Calu3 (cell line): ENCODE measurements at places on chromosomes 6 and 20.

GRCh38 chr6:33431880-33432541, 12.1 kb downstream of the SYNGAP1 start:
- H3K4me1 ChIP-seq: peaks cover 25% of the 10 kb centered on the region
- no peak for DNase-seq
- peaks cover 23% of the 10 kb centered on the region for H3K36me3 ChIP-seq
- H3K27ac ChIP-seq: no peak overlapping the region
- no peaks in the 10 kb centered on the region for H3K27me3 ChIP-seq
- H3K4me3 ChIP-seq: no peak overlapping the region

- no peak for DNase-seq
- H3K4me3 ChIP-seq: no peak overlapping the region
- H3K4me1 ChIP-seq: no peaks in the 10 kb centered on the region
- no peaks in the 10 kb centered on the region for H3K36me3 ChIP-seq
- no peak overlapping the region for H3K27ac ChIP-seq
Measured at GRCh38 chr6:18861204-18861603, 474.1 kb downstream of the RNF144B start.

GRCh38 chr6:16849280-16849987, 88.2 kb upstream of the ATXN1 start:
- no peak overlapping the region for H3K4me3 ChIP-seq
- no peak for DNase-seq
- no peaks in the 10 kb centered on the region for H3K36me3 ChIP-seq
- no peaks in the 10 kb centered on the region for H3K27me3 ChIP-seq

GRCh38 chr6:98927534-98927933, 20.2 kb downstream of the FBXL4 start:
- DNase-seq: peak; percentile 2
- no peaks in the 10 kb centered on the region for H3K36me3 ChIP-seq
- H3K27ac ChIP-seq: no peak overlapping the region
- no peaks in the 10 kb centered on the region for H3K27me3 ChIP-seq
- no peaks in the 10 kb centered on the region for H3K4me1 ChIP-seq

GRCh38 chr6:41092421-41093140, 19.8 kb downstream of the NFYA start:
- H3K4me3 ChIP-seq: no peak overlapping the region
- H3K36me3 ChIP-seq: peaks cover 6% of the 10 kb centered on the region
- no peak for DNase-seq
- H3K4me1 ChIP-seq: no peaks in the 10 kb centered on the region

GRCh38 chr6:139423971-139424667, 49.7 kb upstream of the CITED2 start:
- no peaks in the 10 kb centered on the region for H3K36me3 ChIP-seq
- H3K4me3 ChIP-seq: no peak overlapping the region
- H3K27me3 ChIP-seq: no peaks in the 10 kb centered on the region
- DNase-seq: no peak
- H3K4me1 ChIP-seq: no peaks in the 10 kb centered on the region

DNA sequence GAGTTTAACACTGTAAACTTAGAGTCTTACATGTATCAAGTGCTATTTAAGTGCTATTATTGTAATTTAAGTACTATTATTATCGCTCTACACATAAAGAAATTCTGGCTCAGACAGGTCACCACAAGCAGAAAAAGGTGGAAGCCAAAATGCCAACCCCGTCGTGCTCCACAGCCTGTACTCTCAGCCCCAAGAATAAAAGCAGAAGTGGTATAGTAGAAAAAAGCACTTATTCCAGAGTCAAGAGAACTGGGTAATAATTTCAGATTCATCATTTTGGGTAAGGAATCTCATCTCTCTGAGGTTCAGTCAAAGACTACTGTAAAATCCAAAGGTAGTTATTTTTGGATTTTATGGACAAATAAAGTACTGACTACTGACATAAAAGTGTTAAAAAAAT, 943 bp downstream of the ZUP1 start:
- DNase-seq: no peak

- DNase-seq: no peak
- H3K27me3 ChIP-seq: peaks cover 28% of the 10 kb centered on the region
- no peaks in the 10 kb centered on the region for H3K4me1 ChIP-seq
- H3K4me3 ChIP-seq: no peak overlapping the region
Measured at GRCh38 chr6:87870556-87870955, 168.5 kb upstream of the AKIRIN2 start.

DNA sequence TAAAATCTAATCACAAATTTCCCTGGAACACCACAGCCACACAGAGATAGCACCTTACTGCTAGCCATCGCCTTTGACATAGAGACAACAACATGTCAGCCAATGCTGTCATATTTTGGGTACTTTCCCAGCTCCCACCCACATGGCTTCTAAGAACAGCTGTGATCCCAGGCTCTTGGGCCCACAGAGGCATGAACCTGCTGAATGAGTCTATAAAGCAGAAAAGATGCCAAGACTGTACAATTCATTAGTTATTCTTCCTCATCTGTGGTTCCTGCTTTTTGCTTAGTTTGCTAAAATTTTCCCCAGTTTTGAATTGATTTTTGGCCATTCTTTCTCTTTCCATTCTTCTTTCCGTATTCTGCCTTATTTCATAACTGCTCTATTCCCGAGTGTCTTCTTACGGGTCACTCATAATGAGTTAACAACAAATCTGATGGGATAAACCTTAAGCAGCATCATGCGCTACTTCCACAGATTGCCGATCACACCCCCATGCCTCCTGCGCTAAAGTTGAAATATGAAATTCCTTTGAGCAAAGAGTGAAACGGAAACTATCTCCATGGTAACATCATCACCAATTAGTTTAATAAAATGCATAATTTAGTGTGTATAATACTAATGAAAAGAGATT, 327.3 kb upstream of the HSF2 start:
- H3K27me3 ChIP-seq: no peaks in the 10 kb centered on the region
- H3K27ac ChIP-seq: no peak overlapping the region
- H3K36me3 ChIP-seq: no peaks in the 10 kb centered on the region
- H3K4me1 ChIP-seq: no peaks in the 10 kb centered on the region

DNA sequence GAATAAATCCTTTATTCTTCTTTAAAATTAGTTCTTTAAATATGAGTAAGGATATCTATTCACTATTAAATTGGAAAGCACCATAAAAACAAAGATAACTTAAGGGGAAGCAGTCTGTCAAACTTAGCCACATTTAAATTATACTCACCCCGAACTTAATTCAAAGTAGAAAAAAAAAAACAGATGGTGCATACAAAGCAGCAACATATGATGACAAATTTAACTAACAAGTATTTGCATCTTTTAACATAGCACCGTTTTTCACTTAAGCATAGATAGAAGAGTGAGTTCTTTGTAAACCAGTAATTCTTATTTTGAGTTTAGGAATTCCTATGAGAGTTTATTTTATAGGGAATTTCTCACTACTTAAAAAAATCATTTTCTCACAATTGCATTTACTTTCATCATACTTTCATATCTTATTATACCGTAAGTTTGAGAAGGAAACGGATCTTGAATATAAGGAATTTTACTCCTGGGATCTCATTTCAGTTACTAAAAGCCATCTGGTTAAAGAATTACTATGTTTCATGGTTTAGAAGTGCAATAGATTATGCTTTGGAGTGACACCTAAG, 828.2 kb upstream of the MAP3K7 start:
- no peaks in the 10 kb centered on the region for H3K4me1 ChIP-seq
- no peak for DNase-seq
- H3K4me3 ChIP-seq: no peak overlapping the region
- H3K27ac ChIP-seq: no peak overlapping the region

- H3K27ac ChIP-seq: no peak overlapping the region
- no peak overlapping the region for H3K4me3 ChIP-seq
- no peaks in the 10 kb centered on the region for H3K4me1 ChIP-seq
Measured at GRCh38 chr20:5482791-5483190, 166.0 kb upstream of the PROKR2 start.

- DNase-seq: no peak
- H3K4me1 ChIP-seq: no peaks in the 10 kb centered on the region
- no peaks in the 10 kb centered on the region for H3K27me3 ChIP-seq
- peaks cover 10% of the 10 kb centered on the region for H3K36me3 ChIP-seq
Measured at GRCh38 chr20:36496707-36497669, 44.3 kb upstream of the MYL9 start.

DNA sequence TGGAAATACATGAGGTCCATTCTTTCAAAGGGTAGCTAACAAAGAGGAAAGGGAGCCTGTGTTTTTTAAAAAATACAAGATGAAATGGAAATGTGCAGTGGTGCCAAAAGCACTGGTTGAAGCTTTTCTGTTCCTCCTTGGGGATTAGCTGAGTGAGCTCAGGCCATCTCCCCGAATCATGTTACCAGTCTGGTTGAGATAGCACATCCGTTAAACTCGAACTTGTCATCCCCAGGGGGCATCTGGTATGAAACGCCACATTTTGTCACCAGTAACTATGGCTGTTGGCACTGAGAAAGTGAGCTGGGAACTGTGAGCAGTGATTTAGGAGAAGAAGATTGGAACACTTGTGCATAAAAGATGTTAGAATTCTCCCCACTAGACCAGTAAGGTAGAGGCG, 196.2 kb downstream of the SAMD5 start:
- no peak overlapping the region for H3K27ac ChIP-seq
- no peaks in the 10 kb centered on the region for H3K36me3 ChIP-seq
- H3K4me1 ChIP-seq: peaks cover 3% of the 10 kb centered on the region
- H3K4me3 ChIP-seq: no peak overlapping the region

DNA sequence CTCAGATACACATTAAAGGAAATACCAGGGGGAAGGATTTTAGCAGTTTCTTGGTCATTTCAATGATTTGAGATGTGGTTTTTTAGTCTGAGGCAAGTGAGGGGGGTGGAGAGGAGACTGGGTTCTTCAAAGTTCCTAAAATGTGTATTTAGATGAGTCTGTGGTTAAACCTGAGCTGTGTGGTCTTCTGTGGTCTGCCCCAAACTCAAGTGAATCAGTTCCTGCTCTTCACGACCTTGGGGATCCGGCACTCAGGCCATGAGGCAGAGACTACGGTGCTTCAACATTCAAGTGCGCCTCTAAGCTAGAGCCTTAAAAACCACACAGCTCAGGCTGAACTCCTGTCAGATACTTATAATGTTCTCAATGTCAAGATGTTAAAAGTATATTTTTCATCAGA, 406.7 kb downstream of the LMBRD1 start:
- H3K4me1 ChIP-seq: no peaks in the 10 kb centered on the region
- no peaks in the 10 kb centered on the region for H3K36me3 ChIP-seq
- no peak for DNase-seq
- peaks cover 20% of the 10 kb centered on the region for H3K27me3 ChIP-seq

DNA sequence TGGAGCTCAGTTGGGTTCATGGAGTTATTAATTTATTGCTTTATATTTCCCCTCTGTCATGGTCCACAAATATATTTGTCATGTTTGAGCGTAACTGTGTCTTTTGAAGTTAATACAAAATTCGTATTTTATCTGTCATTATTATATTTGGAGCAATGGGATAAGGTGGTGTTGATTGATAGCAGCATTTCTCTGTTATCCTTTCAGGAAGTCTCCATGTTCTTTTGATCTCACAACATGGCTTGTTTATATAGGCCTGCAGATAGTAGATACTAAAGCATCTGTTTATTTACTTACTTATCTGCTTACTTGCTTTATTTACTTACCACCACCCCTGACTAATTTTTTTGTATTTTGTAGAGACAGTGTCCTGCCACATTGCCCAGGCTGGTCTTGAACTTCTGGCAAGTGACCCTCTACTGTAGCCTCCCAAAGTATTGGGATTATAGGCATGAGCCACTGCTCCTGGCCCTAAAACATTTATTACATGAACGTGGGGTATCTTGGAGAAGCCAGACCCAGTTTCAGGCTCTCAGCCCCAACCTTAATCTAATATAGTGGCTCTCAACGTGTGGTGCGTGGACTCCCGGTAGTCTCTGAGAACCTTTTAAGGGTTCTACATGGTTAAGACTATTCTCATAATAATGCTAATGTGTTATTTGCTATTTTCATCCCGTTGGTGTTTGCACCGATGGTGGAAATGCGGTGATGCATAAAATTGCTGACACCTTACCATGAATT, 104.2 kb downstream of the NCOA3 start:
- no peak overlapping the region for H3K4me3 ChIP-seq
- H3K4me1 ChIP-seq: peaks cover 51% of the 10 kb centered on the region
- H3K36me3 ChIP-seq: peaks cover 5% of the 10 kb centered on the region
- no peak for DNase-seq

- no peak overlapping the region for H3K27ac ChIP-seq
- H3K4me1 ChIP-seq: no peaks in the 10 kb centered on the region
- no peak overlapping the region for H3K4me3 ChIP-seq
- H3K27me3 ChIP-seq: no peaks in the 10 kb centered on the region
Measured at GRCh38 chr6:101876431-101876830, 482.9 kb downstream of the GRIK2 start.

DNA sequence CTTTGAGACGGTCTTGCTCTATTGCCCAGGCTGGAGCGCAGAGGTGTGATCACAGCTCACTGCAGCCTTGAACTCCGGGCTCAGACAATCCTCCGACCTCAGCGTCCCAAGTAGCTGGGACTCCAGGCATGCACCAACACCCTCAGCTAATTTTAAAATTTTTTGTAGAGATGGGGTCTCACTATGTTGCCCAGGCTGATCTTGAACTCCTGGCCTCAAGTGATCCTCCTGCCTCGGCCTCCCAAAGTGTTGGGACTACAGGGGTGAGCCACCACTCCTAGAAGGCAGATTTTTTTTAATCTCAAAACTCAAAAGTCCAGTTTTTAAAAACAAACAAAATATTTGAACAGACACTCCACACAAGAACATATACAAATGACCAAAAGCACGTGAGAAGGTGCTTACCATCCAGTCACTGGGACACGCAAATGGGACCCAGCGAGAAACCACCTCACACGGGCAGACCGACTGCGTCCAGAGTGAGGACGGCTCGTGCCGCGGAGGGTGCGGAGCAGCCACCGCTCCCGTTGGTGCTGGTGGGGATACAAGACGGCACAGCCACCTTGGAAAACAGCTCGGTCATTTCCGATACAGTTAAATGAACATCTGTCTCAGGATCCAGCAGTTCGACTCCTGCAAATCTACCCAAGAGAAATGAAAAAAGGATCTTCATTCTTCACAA, 8.5 kb upstream of the HELZ2 start:
- H3K27me3 ChIP-seq: peaks cover 26% of the 10 kb centered on the region
- peaks cover 6% of the 10 kb centered on the region for H3K36me3 ChIP-seq
- H3K27ac ChIP-seq: no peak overlapping the region
- no peaks in the 10 kb centered on the region for H3K4me1 ChIP-seq
- no peak for DNase-seq

DNA sequence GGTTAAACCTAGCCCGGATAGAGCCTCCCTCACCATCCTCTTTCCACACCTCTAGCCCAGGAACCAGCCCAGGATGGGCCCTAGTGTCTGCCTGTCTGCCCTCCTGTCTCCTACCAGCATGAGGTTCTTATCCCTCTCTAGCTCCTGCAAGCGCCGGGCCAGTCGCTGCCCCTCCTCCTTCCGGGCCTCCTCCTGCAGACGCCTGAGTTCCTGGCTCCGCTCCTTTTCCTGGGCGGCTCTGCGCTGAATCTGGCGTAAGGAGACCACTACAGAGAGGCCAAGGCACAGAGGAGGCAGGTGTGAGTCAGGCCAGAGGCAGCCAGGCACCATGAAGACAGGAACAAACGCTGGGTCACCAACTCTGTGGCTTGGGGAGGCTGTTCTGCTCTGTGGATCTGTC, 4.3 kb upstream of the PSORS1C2 start:
- H3K36me3 ChIP-seq: peaks cover 47% of the 10 kb centered on the region
- no peak overlapping the region for H3K27ac ChIP-seq
- no peak for DNase-seq
- H3K4me1 ChIP-seq: peaks cover 19% of the 10 kb centered on the region
